ENCODE measurements at places on chromosomes 5 and 9.

- no peak for DNase-seq
Observed at GRCh38 chr9:118896324-118897000, 472.8 kb downstream of the BRINP1 start.

DNA sequence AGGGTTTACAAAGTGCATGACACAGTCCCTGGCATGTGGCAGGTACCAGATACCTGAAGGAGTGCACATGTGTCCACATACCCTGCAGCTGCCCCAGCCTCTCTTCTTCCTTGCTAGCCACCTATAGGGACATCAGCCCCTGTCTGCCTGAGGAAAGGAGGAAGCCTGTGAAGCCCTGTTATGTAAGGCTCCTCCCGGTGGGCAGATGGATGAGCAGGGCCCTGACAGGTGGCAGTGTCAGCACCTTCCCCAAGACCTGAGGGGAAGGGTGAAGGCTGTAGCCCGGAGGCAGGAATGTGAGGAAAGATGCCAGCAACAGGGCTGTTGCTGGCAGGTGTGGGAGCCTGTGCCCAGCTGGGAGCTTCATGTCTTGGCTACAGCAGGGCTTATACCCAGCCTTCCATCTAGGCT is 21.7 kb downstream of the TCF7 start:
- DNase-seq = no peak

- DNase-seq = no peak
Observed at GRCh38 chr5:416636-416960, 26.4 kb upstream of the EXOC3 start.

GRCh38 chr5:151707567-151707966 is 20.9 kb upstream of the SPARC start:
- DNase-seq = no peak

- DNase-seq = no peak
Observed at GRCh38 chr5:2996687-2997086, 245.2 kb upstream of the IRX2 start.

GRCh38 chr9:91753711-91754110 is 196.3 kb downstream of the ROR2 start:
- no peak for DNase-seq

Measured in progenitor cell of endocrine pancreas (in vitro differentiated cells).